ENCODE measurements at places on chromosomes 2 and 18.
A peak's percentile ranks its signal among the peaks of the same experiment; 100 is the strongest.

DNA sequence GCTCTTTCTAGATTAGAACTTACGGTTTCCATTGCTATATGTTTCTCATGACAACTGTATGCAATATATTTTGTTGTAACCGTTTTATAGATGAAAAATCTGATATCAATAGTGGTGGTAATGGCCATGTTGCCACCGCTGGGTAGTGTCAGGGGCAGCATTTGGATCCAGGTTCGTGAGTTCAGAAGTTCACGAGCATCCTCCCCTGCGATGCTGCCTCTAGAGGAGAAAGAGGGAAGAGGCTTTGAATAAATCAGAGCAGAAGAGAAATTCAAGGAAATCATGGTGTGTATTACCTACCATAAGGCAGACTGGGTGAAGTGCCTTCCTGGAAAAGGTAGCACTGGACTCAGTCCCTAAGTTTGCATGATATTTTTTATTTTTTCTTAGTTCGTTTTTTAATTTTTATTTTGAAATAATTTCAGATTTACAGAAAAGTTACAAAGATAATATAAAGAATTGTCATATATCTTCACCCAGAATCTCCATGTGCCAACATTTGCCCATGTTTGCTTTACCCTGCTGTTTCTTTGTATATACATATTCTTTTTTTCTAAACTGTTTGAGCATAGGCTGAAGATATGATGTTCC is 3.3 kb upstream of the ZBTB7C start:
- peak; percentile 45 for DNase-seq

DNA sequence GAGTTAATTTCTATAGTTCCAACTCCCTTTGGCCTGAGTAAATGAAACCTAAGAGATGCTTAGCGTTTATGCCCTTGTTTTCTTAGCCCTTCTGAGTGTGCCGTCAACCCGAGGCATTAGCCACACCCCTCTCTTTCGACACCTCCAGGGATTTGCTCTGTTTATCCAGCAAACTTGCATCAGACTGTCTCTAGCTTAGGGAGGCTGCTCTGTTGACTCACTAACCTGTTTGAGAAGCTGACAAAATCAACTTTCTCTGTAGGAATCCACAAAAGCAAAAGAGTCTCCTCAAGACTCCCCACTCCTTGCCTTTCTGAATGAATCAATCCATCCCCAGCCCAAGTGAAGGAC is 317.6 kb downstream of the TNS1 start:
- no peak for DNase-seq

DNA sequence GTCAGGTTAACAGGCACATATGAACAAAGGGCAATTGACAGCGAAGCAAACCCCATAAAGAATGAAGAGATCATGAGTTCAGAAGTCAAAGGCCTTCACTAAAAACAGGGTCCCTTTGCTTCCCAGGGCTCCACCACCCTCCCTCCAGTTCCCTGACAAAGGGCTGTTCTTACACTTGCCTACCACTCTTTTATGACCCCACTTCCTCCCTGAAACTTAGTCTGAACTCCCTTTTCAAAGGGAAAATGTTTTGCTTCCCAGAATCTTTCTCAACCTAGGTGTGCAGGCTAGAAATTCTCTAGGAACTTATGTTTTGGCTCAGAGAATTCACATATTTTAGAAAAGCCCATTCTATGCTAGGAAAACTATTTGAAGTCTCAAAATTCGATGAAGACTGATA is 86.0 kb upstream of the ITGA4 start:
- no peak for DNase-seq

DNA sequence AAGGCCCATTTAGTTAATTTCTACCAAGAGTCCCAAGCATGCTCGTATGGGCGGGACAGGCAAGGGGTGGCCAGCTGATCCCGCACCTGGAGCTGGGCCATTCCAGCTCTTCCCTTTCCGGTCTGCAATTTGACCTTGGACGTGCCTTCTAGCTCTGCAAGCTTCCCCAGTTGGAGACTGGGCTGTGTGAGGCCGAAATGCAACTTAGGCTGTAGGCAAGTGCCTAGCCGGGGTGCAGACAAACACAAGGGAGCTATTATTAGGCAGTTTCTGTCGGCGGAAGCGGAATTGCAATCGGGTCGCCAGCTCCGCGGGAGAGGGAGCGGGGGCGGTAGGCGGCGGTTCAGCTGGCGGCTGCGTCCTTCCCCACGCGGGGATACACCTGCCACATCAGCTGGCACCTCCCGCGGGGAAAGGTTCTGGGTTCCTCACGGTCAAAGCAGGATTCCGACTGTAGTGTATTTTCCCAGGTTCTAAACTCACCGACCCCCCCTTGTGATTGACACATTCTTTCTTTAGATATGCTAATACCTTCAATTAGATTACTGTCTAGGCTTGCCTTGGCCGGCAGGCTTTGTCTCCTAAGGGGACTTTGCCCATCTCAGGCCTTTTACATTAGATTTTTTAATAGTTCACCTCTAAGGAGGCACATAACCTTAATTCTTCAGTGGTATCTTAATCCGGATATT is 17.1 kb upstream of the ZNF532 start:
- no peak for DNase-seq

DNA sequence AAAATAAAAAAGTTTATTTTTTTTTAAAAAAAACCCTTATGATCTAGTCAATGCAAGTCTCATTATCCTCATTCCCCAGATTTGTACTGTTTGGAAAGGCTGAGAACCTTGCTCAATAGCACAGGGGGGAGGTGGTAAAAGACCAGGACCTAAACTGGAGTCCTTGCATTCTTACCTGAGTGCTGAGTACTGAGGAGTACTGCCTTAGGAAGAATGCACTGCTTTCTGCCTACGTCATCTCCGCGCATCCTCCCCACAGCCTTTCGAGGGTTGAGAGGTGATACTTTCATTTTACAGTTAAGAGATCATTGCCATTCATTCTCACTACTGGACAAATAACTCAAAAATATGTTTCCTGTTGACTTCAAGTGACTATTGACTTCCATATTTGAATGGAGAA is 73.8 kb downstream of the MAP3K20 start:
- no peak for DNase-seq

GRCh38 chr2:219498280-219499057 is at the start of gene GMPPA:
TSS of gene GMPPA (plus strand) at chr2:219498891. CDS start at chr2:219499976, 1,085 bp downstream.
- peak; percentile 99 for DNase-seq

- no peak for DNase-seq
Measured at GRCh38 chr2:133025004-133025403, 355.0 kb upstream of the LYPD1 start.

- DNase-seq: no peak
Measured at GRCh38 chr2:176813621-176814049, 399.0 kb upstream of the HNRNPA3 start.

GRCh38 chr2:182522405-182522896 is 95.6 kb upstream of the PDE1A start:
- DNase-seq: no peak

GRCh38 chr2:63977904-63978303 is 41.3 kb downstream of the VPS54 start:
- no peak for DNase-seq

- DNase-seq: no peak
Measured at GRCh38 chr2:186457908-186458307, 28.2 kb upstream of the ZC3H15 start.

DNA sequence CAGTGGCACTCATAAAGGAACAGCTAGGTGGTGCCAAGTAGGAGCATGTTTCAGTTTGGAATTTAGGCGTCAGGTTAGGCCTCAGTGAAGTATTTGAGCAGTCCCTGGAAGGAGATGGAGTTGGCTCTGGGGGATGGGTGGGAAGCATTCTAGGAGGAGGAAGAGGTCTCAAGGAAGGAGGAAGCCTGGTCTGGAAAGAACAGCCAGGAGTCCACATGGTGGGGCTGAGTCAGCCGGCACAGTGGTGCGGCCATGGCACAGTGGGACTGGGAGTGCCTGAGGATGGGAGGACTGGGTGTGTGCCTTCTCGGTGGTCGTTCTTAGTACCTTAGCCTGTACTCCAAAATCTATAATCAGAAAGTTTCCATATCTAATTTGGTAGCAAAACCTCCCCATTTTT is 373.3 kb downstream of the PTPRM start:
- no peak for DNase-seq

DNA sequence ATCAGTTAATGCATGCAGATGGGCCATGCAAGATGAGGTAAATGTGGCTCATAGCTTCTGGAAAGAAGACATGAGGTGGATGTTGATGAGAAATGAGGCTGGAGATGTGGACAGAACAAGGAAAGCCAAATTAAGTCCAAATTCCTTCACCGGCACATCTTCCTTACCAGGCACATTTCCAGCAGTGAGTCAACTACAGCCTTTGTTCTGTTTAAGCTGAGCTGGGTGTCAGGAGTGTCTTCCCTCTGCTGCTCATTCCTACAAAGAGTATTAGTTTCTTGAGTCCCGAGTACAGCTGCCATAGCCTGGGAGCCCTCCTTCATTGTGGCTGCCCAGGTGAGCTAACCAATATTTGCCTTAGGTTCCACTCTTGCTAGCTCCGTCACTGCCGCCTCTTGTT is 945.0 kb downstream of the SLC4A3 start:
- DNase-seq: no peak

- no peak for DNase-seq
Measured at GRCh38 chr18:49639643-49640391, 78.0 kb downstream of the LIPG start.

DNA sequence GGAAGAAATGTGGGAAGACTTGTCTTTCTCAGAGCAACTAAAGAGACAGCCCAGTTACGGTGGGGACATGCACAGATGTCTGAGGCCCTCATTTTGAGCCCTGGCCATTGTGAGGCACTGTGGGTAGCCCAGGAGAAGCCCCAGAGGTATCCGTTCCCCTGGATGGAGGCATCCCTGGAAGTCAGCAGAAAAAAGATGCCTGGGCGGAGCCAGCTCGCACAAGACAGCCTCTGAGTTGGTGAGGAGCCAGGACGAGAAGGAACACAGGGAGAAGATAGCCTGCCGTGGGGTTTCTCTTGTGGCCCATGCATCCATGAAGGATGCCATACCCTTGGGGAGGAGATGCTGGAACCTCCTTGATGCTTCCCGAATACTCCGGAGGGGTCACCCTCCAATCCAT is 56.9 kb upstream of the SEMA4C start:
- DNase-seq: no peak

DNA sequence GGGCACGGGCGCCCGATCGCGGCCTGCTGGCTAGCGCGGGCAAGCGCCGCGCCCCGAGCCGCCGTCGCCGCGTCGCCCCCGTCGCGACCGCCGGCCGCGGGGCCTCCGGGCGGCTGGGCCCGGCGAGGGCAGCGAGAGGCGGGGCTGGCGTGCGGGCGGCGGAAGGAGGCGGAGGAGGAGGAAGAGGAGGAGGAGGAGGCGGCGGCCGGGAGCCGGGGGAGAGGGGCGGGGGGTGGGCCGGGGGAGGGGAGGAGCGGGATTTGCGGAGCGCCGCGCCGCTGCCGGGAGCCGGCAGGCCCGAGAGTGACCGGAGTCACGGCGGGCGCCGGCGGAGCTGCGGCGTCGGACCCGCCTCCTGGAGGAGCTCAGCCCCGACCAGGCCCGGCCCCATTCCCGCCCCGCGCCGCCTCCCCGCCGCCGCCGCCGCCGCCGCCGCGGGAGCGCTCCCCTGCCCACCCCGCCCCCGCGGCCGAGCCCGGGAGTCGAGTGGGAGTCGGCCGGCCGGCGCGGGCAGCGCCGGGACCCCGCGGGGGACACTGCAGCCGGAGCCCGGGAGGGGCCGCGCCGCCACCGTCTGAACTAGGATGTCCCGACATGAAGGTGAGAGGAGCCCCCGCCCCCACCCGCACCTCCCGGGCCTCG is at the start of gene KCMF1:
Gene KCMF1, plus strand, starts transcription at position 294 of the 642 bp plus-strand sequence. Its CDS starts 291 bp downstream, at position 585.
- DNase-seq: peak; percentile 56

DNA sequence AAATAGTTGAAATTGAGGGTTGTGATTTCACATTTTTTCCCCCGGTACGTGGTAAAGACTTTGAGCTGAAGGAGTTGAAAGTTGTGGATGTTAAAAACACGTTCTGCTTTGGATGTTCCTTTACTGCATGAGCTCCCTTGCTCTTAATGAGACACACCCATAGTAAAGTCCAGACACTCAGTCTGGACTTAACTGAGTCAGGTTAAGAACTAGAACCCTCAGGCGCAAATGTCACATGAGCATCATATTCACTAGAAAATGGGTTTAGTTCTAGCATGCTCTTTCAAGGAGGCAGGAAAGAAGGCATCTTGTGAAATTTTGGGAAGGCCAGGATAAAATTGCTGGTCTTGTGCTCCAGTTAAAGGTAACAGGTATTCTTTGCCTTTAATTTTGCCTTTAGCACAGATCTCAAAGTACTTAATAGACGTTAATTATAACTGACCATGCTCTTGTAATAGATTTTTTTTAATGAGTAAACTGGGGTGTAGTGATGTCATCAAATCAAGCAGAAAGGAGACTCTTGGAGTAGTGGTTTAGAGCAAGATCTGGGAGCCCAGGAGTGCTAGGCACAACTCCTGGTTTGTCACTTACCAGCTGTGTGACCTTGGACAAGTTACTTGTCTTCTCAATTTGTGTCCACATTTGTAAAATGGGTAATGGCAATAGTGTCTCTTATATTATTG is 20.6 kb downstream of the ITGA6 start:
- no peak for DNase-seq

DNA sequence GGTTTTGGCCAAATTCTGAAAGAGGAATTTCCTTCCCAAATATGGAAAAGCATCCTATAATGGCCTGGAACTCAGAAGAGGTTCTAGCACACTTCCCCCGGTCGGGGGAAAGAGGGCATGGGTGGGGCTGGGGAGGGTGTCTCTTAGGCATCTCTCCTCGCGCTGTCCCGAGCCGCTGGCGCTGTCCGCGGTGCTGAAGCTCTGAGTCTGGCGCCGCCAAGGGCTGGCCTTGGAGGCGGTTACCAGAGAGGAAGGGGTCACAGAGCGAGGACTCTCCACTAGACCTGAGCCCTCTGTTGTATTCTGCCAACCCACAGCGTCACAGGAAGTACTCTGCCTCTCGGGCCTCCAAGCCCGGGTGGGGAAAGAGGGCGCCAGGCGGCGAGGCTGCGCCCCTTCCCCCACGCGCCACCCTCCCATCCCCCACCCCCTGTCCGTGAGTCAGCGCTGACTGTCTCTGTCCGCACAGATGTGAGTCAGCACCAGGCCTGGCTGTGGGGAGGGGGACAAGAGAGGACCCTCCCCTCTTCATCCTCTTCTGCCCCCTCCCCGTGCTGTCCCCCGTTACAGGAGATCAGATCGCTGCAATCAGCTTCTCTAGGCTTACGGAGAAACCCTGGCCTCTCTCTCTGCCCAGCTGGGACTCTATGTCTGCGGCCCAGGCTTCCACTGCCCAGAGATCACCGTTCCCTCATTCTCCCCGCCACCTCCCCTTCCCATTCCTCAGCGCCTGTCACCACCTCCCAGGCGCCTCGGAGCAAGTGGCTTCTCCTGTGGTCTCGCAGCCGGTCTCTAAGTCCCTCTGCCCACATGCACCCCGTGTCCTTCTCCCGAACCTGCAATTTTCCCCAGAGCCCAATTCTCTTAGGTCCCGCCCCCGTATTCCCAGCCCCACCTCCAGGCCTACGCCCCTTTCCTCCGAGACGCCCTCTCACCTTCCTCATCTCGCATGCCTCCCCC is 779 bp downstream of the PTPRN start:
- no peak for DNase-seq

DNA sequence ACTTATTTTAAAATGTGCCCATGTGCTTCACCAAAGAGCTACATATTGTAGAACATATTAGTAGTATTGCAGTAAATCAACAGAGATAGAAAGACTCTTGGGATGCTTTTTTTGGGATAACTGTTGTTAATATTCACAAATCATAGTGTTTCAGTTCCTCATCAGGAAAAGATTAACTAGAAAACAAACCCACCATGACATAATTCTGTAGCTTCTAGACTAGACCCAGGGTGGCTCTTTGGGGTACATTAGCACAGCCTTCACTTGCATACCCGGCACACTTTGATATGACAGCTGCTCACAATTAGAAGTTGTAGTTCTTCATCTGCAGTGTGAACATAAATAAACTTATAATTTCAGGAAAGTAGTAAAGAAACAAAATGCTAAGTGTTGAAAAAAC is 154.2 kb downstream of the ATP9B start:
- DNase-seq: no peak

Data from D721Med (cell line).